ENCODE measurements at places on chromosomes 12 and 14. TPM values are rescaled to one million over a fixed set of nuclear protein-coding genes. Genes with fewer than 3 reads are reported as not detected.

SERPINA3 gene
- polyA plus RNA-seq = not detected

RBM25 gene
- polyA plus RNA-seq = 77.1 TPM

GRCh38 chr12:47017041-47017713 is 62.2 kb upstream of the PCED1B start:
- no peak for DNase-seq

- no peak for DNase-seq
Observed at GRCh38 chr14:94768521-94769390, 1.2 kb downstream of the GSC start.

DNA sequence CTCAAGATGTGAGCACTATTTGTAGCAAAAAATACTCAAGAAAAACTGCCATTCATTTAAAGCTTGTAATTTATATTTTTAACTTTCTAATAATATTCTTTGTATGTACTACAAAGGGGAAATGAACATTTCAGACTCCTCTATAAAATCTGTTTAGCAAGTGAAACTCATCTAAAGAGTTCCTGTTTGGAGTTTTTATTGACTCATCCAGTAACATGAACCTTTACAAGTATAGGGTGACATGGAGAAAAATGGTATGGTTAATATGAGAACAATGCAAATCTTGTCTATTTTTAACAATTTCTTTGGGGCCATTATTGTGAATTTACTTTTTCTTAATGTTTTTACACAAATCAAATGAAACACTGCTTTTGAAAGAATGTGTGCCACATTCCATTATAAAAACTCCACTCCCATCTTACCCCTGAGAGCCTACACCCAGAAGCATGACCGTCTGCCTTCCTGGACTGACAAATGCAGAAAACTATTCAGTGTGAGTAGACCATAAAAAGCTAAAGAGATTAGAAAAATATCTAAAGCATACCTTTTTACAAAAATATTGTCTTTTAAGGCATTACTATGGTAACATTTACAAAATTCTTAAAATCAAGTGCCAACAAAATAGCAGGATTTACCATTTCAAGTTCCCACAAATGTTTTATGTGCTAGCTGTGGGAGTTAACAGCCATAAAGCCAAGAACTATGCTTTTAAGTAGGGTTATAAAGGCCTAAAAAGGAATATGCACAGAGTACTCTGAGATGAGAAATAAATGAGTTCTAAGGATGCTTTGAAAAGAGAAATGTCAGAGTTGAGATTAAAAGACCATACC is 144.0 kb downstream of the ADAMTS20 start:
- no peak for DNase-seq

Measured in muscle of arm (tissue), 14 donors.